H9 (cell line): ENCODE measurements at places on chromosomes 5 and 9.

- DNase-seq, result no peak
Measured at GRCh38 chr9:121122246-121123032, 47.7 kb downstream of the CNTRL start.

- no peak for DNase-seq
Measured at GRCh38 chr5:106974272-106974671, 696.5 kb downstream of the EFNA5 start.

GRCh38 chr5:159207222-159207685 lies 2.1 kb downstream of the RNF145 start:
- DNase-seq, result no peak

DNA sequence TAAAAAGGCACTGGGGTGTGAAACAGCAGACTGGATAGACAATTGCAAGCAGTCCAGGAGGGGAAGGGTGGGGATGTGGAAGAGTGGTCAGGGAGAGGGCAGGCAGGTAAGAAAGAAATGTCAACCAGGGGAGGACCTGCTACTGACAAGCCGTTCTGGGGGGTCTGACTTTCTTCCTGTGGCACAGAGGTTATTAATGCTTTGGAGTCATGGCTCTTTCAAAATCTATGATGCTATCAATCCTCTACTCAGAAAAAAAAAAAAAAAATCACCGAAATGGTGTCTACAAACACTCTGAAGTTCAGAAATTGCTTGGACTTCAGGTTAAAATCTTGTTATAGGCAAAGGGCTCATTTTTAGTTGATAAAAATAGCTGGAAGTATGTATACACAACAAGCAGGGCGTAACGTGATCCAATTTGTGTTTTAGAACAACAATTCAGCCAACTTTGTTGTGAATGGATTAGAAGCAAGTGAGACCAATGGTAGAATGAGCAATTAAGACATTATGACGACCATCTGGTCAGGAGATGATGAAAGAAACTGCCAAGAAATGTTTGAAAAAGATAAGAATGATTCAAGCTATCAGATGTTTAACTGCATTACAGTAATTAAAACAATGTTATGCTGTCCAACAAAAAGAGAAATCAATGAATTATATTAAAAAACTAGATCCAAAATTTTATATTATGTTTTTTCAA lies 255.2 kb downstream of the DEPDC1B start:
- no peak for DNase-seq

DNA sequence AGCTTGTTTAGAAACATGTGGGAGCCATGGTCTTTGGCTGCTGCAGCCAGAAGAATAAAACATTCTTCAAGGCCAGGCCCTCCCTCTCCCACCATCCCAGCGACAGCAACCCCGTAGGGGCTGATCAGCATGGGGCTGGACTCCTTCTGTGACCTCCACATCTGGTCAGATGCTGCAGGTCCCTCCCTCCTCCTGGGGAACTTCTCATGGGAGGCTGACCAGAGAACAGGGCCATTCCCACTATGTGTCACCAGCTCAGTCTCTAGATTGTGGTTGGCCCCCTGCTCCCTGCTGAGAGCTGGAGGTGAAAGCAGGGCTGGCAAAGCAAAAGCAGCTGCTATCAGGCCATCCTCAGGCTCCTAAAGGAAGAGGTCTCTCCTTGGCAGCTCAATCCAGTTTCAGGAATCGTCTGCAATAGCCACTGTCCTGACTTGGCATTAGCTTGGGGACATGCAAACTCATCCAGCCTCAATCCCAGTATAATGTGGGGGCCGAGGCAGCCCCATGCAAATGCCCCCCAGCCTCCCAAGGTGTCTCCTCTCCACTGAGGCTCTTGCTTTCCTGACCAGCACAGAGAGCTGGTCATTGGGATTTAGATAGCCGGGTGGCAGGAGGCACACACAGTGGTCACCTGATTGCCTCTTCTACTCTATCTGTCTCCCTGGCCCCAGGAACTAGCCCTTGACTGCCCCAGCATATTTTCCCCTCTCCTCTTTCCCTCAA lies 81.5 kb downstream of the NRG2 start:
- peak; percentile 18 for DNase-seq

- DNase-seq, result peak; percentile 49
Measured at GRCh38 chr9:77896938-77897667, 134.5 kb downstream of the GNAQ start.

- DNase-seq, result peak; percentile 89
Measured at GRCh38 chr5:128538250-128539037, 399 bp upstream of the FBN2 start.

DNA sequence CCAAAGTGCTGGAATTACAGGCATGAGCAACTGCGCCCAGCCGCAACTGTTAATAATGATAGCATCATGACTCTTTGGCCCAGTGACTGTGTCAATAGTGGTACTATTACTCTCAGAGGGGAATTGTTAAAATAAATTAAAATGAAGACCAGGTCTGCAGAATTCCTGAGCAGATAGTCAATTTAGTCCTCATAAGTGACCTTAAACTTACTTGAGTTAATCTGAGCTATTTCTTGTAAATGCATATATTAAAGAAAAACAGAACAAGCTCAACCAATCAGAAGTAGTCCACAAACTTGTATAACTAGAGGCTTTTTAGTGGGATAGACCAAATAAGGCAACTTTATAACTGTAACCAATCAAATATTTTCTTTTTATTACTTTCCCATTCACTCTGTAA lies 1.7 kb upstream of the RECK start:
- DNase-seq, result no peak

- DNase-seq, result no peak
Measured at GRCh38 chr9:4382722-4383317, 83.0 kb upstream of the GLIS3 start.

DNA sequence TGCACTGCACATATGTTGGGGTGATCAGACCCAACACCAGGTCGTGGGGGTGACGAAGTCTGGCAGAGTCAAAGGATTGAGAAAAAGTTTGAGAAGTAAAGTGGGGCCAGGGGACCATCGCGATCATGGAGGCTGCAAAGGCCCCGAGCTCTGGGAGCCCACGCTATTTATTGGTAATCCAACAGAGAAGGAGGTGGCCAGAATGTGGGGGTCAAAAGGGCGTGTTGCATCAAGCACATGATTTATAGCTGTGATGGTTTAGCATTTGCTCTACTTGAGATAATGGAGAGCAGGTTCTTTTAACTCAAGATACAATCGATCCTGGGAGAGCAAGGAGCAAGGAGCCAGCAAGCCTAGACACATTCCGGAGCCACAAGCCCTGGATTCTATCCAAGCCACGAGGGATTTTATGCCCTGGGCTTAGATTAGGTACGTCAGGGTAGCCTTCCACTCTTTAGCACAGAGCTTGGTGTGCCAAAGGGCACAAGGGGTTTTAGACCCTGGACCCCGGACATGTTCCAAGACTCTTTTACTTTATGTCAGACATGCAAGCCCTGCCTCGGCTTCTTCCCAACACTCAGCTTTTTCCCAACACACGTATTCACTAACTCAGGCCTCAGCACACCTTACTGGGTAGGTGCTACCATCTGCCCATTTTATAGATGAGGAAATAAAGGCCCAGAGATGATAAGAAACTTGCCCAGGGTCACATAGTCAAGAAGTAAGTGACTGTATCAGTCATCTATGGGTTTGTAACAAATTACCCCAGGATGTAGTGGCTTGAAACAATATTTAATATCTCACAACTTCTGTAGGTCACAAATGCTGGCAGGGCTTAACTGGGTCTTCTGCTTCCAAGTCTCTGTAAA lies 39.5 kb downstream of the NSUN2 start:
- DNase-seq, result no peak

DNA sequence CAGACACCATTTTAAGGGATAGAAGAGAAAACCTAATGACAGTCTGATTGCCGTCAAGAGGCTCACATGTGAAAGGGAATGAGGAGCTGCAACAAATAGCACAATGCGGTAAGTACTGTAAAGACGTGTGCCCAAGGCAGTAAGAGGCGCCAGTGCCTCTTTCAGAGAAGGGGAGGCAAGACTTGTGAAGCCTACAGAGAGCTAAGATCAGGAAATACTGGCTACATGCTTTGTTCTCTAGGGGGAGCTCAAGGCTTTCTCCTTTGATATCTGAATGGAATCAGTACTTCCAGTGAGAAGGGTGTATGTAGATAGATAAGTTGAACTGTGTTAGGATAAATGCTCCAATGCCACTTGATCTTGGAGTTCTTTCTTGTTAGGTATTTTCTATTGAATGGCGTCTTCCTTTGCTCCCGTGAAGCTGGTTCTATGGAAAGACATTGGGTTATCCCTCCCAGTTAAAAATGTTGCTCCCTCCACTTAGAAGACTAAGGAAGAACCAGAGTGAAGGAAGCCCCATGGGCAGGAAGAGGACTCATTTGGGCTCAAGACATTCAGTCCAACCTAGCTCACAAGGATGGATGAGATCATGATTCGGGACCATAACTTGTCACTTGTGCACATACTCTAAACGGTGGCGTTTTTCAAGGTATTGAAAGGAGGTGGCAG lies 23.5 kb upstream of the ALDOB start:
- DNase-seq, result peak; percentile 83

DNA sequence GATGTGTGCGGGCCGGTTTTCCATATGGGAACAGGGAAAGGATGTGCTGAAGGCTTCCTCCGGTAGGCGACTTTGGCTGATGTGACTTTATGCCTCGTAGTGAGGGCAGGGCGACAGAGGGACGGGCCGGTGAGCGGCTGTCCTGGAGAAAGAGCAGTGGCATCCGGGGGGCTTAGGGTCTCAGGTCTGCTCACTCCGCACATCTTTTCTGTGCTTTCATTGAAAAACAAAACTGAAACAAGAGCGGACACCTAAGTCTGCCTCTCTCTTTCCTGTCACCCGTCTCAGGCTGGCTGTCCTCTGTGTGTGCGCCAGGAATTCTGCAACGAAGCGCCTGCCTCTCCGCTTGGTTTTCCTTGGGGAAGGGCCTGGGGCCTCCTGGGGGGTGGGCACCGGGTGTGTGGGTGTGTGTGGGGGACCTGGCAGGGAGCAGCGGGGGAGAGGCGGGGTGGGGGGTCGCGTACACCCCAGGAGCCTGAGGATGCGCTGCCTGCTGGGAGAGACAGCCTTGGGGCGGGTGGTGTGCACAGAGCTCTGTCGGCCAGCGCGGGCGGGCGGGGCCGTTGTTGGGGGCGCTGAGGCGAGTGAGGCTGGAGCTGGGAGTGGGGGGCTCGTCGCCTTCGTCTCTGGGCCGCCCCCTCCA lies 580 bp upstream of the PRRX2 start:
- DNase-seq, result no peak

DNA sequence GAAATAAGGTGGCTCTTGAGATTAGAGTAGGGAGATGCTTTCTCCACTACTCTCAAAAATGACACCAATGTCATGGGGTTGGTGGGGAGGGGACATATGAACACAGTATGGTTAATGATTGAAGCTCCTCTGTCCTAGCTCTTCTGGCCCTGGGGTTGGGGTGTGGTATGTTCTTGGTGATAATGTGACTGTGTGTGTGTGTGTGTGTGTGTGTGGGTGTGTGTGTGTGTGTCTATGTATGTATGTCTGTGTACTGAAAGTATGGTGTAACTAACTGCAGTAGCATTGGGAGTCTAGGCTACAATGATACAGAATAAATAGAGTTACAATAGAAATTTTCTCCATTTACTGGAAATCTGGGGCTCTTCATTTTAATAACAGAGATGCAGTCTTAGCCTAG lies 121.0 kb upstream of the CD180 start:
- no peak for DNase-seq

GRCh38 chr5:149211566-149211965 lies 60.1 kb upstream of the AFAP1L1 start:
- DNase-seq, result no peak

DNA sequence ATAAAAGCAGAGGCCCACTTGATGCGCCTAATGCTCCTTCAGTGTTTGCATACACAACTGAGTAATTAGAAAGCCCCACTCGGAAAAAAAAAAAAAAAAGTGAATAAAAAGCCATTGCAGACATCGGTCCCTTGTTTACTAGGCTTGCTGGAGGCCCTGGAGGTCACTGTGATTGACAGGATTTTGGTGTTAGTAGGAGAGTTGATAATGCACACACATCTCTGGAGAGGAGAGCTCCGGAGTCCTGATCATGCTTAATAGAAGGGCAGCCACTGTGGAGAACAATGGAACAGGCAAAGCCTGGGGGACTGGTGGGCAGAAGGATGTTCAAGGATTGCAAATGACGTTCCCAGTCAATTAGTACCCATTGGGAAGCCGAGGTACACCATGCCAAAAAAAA lies 152.5 kb downstream of the EFNA5 start:
- no peak for DNase-seq

DNA sequence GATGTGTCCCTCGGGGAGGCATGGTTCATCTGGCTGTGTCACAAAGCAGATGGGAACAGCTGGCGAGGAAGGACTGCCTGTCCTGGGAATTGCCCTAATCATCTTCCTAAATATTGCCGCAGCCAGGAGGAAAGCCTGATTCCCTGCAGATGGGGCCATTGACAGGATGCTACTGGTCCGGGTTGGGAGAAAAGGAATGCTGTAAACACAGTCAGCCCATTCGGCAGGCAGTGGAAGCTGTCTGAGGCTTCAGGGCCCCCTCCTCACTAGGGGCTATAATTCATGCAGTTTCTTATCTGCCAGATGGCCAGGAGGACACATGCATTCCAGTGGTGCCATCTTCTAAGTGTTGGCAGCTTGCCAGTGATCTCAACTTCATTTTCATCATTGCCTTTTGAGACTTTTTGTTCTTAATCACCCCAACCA lies 110.3 kb downstream of the KCNIP1 start:
- DNase-seq, result no peak

- no peak for DNase-seq
Measured at GRCh38 chr5:120518581-120518980, 54.5 kb downstream of the PRR16 start.

GRCh38 chr9:85662573-85662972 lies 79.2 kb downstream of the AGTPBP1 start:
- DNase-seq, result no peak

DNA sequence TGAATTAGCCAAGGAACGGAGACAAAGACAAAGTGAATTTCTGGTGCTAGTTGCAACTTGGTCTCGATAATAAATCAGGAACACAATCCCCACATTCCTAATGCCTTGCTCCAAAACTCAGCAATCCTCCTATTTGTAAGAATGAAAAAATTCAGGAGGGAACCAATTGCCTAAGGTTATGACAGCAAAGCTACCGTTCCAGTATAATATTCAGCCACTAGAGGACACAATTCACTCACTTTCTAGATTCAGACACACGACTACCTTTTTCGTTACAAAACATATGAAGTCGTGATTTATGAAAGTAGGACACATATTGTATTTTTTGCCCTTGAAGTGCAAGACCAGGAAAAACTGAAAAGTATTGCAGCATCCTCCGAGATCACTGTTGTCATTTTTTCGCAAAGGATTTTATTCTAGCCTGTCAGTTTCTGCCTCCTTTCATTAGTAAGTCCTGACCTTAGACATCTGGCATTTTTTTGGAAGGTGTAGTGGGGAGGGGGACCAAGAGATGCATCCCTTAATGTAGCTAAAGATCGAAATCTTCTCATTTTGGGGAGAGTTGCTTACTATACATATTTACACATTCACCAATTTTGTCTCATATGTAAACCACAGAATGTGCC lies 133.1 kb downstream of the DOCK8 start:
- no peak for DNase-seq
